ENCODE measurements at places on chromosomes 2 and 18.

GRCh38 chr2:41657226-41657625 is 390.6 kb upstream of the PKDCC start:
- no peak for DNase-seq

DNA sequence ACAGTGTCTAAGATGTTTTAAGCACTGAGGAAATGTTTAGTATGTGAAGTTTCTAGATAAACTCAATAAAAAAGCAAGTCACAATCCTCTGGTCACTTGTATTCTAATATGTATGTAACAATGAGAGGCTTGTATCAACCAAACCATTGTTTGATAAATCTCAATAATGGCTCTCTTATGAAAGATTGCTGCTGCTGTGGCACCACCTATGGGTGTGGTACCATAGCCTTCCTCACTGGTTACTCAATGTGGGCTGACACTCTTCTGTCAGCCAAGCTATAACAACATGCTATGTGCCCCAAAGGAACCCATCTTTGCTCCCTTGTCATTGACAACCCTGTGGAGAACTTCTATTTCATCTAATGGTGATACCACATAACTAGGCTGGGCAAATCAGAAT is 12.6 kb upstream of the RAB1A start:
- no peak for DNase-seq

- no peak for DNase-seq
Observed at GRCh38 chr18:58662118-58662517, 9.1 kb upstream of the MALT1 start.

DNA sequence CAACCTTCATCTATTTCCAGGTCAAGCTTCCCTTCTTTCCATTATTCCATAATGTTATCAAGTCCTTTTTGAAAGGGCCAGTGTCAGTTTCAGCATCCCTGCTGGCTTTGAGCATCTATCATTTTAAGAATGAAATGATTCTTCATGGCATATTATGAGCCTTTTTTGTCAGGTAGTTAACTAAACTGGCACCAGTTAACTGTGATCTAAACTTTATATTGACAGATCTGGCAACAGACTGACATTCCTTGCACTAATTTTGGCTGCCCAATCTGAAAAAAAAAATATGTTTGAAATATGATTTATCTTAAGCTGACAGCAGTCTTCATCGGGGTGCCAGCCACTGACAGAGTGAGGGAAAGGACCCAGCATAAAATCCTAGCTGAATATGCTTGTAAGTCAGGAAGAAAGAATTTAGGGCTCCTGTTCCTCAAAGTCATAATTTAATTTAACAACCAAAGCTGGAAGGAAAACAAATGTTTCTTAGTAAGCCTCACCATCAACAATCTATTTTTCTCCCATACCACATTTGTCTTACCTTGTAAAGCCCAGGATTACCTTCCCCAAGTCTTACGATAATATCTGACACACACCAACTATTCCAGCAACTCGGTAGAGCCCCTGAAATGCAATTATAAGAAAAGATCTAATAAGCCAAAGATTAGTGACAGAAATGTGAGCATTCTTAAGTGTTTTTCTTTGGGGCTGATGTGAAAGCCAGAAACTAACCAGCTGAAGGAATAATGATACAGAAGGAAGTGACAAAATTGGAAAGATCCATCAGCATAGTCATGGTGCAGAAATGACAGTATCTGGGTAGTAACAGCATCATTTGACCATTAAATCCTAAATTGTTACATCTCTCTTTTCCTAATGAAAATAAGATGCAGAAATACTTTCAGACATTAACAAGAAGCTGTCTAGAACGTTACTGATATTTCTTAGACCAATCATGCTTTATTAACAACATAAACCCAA is 228.1 kb downstream of the RBM43 start:
- no peak for DNase-seq

DNA sequence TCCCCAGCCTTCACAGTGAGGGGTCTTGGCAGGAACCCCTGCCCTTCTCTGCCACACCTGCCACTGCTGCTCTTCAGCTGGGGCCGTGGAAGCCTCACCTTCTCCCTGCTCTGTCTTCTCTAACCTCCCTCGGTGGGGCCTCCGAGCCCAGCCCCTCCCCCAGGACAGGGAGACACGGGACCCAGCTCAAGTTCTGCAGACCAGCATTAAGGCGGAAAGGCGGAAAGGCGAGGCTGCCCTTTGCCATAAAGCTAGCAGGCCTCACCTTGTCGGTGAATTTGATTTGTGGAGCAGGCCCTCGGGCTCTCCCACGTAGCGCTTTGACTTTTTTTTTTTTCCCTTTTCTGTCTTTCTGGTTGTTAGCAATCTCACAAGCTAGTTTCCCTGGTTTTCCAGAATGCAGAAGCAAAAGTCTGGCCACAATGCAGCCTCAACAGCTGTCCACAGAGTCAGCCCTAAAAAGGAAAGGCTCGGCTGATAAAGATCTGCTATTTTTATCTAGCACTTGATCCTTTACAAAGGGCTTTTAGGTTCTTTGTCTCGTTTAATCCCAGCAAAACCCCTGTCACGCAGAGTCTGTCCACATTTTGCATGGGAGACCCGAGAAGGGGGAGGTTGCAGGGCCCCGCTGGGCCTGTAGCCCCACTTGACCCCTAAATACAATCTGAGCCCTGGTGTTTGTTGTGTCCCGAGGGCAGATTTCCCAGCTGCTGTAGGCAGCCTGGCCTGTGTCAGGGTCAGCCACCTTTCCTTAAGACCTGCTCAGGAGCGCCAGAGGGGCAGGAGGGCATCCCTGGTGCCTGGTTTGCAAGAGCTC is 6.0 kb downstream of the ITM2C start:
- no peak for DNase-seq

- no peak for DNase-seq
Observed at GRCh38 chr2:47008381-47009252, 93.0 kb upstream of the MCFD2 start.

DNA sequence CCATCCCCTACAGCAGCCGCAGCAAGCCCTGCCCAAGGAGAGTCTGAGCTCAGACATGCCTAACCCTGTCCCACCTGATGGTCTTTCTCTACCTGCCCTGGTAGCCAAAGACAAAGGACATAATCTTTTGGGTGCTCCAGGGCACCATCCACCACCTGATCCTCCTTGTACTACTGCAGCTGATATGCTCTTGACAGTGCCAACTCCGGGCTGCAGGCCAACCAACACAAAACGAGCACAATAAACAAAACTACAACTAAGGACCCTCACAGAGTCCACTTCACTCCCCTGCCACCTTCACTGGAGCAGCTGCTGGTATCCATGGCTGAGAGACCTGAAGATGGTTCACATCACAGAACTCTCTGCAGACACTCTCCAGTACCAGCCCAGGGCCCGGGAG is 106.3 kb downstream of the GRB14 start:
- no peak for DNase-seq

- DNase-seq, result no peak
Observed at GRCh38 chr2:107681936-107682335, 144.8 kb upstream of the RGPD4 start.
